ENCODE measurements at places on chromosomes 4 and X.

- DNase-seq = no peak
These were observed 99.8 kb downstream of the AFAP1 start for GRCh38 chr4:7839856-7840255.

GRCh38 chr4:73728091-73728741 is 12.2 kb upstream of the CXCL8 start:
- DNase-seq = no peak

DNA sequence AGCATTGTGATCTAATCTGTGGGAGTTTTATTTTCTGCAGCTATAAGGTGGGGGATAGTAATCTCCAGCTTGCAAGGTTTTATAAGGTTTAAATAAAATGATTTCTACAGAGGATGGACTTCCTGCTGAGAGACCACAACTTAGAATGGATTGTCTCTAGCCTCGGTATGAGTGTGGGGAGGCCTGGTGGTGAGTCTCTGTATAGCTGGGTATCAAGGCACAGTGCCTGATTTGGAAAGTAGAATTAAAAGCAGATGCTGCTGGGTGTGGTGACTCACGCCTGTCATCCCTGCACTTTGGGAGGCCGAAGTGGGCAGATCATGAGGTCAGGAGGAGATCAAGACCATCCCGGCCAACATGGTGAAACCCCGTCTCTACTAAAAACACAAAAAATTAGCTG is 162.0 kb upstream of the GATB start:
- DNase-seq = no peak

GRCh38 chr4:73067971-73068394 is 1.5 kb downstream of the COX18 start:
- DNase-seq = peak; percentile 66

DNA sequence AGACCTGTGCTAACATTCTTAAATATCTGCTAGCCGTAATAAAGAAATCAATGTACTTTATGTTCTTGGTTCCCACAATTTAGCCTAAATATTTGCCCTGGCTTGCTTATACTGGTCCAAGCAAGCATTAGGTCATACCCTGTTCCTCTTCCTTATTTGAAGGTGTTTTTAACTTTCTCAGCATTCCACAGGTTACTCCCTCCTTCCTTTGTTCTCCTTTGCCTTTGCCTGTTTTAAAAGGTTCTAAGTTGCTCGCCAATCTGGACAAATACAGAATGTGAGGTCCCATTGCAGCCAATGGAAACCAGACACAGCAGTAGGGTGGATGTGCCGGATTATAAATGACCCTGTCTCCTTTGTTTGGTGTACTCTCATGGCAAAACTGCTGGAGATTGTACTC is 436.8 kb upstream of the PCDH7 start:
- no peak for DNase-seq

DNA sequence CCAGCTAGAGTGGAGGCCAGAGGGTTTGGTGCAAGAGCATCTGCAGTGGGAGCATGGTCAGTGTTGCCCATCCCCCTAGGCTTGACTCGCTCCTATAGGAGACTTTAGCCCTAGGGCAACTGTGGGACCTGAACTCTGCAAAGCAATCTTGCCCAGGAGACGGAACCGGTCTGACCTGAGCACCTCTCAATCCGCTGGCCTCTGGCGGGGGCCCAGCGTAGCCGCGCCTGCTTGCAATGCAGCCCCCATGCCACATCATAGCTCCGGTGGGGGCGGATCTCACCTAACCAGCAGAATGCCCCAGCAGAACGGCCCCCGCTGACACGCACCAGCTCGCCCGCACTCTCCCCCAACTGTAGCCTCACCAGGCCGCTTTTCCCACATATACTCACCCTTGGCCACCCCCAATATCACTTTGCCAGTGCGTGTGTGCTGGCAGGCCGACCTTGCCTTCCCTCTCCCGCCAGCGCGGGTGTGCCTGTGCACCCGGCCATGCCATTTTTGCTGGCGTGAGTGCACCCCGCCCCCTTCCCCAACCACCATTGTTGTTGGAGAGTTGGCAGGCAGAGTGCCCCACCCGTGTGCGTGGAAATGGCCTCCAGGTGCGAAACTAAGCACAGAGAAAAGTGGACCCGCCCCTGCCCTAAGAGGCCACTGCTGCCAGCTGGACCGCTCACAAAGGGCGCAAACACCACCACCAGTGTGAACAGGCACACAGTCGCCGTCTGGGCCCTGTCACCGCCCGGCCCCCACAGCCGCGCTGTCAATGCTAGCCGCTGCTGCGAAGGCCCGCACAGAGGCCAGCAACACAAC is 5.8 kb downstream of the BEX4 start:
- no peak for DNase-seq

DNA sequence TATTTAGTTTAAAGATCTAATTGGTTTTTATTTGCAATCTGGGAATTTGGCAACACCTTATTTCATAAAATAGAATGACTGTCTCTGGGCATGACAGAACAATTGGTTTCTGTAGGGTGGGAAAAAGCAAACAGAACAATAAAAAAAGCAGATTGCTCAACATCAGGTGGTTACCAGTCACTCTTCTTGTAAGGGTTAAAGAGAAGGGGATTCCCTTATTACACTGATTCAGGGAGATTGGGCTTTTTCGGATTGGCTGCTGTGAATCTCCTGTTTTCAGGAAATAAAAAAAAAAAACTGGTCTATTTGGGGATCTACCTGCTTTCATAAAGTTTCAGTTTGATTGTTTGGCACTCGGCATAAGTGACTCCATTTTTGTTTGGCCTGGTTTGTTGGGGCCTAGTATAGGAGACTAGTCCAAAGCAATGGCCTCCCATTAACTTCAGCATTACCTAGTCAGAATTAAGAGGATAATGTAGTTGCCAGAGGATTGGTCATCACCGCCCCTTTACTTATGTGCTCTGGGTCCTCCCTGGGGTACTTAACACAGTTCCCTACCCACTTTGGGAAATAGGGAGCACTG is 380.5 kb downstream of the IDS start:
- DNase-seq = no peak

DNA sequence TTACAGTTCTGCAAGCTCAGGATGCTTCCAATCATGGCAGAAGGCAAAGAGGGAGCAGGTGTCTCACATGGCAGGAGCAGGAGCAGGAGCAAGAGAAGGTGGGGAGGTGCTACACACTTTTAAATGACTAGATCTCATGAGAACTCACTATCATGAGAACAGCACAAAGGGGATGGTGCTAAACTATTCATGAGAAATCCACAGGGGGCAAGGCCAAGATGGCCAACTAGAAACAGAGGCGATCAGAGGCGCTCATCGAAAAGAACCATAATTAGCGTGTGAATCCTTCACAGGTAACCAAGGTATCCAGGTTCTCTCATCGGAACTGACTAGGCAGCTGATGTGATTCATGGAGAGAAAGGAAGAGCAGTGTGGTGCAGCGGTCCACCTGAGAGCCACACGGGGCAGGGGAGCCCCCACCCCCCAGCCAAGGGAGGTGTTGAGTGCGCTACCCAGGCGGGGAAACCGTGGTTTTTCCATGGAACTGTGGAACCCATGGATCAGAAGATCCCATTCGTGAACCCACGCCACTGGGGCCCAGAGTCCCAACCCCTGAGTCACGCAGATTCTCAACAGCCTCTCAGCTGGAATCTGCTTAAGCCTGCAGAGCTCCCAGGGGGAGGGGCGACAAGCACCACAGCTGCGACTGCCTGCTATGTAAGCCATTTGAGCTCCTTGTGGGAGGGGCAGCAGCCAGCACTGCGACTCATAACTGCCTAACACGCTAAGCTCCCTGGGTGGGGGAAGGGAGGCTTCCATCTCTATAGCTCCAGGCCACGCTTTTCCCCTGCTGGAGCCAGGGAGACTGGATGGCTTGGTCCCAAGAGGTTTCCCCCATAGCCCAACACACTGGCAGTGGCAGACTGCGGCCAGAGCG is 46.7 kb downstream of the FGF16 start:
- DNase-seq = no peak

- no peak for DNase-seq
These were observed 104.4 kb downstream of the SLC2A9 start for GRCh38 chr4:9916937-9917336.

DNA sequence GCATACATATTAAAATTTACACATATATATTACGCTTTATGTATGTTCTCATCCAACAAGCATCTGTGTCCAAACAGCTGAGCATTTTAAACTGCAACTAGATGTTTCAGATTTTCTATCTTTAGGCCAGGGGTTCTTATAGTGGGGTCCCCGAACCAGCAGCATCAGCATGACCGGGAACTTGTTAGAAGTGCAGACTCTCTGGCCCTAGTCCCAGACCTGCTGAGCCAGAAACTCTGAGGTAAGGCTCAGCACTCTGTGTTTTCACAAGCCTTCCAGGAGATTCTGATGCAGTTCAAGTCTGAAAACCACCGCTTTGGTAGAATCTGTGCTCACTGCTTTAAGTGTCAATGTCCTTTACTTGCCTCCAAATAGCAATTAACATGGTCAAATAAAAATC is 266.2 kb upstream of the CASK start:
- no peak for DNase-seq

DNA sequence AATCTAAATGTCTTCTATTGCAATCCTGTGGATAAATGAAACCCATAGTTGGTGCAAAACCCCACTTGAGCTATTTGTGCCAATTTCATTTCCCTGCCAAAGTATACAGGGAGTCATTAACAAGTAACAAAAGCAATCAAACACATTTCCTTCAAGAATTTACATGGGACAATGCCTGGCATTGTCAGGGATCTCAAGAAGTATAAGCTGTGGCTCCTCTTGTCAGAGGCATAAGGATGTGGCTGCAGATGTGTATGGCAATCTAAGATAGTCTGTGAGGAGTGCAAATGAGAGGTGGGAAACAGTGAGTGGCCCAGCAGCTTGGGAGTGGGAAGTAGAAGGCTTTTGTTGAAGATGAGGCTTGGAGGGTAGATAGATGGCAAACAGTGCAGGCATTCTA is 58.0 kb upstream of the SCML1 start:
- no peak for DNase-seq

DNA sequence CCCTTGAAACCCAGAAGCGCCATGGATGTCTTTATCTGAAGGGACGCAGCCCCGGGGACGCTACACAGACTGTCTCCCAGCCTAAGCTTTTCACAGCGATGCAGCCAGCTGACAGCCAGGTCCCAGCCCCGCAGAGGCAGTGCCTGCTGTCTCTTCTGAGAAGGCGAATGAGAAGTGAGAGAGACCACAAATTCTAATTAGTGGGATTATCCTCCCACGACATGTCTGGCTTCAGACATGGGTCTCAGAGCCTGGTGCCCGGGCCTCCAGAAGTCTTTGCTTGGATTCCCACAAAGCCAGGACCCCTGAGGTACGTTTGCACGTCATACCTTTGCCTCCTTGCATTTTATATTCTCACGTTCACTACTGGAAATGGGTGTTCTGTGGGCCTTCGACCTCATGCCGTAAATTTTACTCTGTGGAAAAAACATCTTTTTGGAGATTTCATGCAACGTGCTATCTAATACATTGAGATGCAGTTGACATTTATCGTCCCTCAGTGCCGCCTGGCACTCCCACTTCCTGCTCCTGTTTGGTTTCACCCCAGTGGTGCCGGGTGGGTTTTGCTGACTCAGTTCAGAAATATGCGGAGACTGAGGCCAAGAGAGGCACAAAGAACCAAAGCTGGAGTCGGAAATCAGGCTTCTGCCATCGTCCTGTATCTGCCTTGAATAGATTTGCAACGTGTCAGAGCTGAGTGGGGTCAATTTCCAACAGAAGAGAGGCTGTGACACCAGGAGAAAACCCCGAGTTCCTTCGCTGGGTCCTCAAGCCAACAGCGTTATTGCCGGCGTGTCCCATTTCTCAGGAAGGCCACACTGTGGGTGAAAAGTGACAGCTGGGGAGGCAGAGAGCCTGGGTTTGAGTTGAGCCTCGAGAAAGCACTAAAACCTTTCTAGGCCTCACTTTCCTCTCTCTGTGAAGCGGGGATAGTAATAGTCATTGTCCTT is 114.4 kb downstream of the STK32B start:
- DNase-seq = peak; percentile 40

GRCh38 chr4:158255727-158256324 is 45.5 kb downstream of the TMEM144 start:
- no peak for DNase-seq

- no peak for DNase-seq
These were observed 581.8 kb downstream of the NLGN4X start for GRCh38 chrX:5646818-5647217.

DNA sequence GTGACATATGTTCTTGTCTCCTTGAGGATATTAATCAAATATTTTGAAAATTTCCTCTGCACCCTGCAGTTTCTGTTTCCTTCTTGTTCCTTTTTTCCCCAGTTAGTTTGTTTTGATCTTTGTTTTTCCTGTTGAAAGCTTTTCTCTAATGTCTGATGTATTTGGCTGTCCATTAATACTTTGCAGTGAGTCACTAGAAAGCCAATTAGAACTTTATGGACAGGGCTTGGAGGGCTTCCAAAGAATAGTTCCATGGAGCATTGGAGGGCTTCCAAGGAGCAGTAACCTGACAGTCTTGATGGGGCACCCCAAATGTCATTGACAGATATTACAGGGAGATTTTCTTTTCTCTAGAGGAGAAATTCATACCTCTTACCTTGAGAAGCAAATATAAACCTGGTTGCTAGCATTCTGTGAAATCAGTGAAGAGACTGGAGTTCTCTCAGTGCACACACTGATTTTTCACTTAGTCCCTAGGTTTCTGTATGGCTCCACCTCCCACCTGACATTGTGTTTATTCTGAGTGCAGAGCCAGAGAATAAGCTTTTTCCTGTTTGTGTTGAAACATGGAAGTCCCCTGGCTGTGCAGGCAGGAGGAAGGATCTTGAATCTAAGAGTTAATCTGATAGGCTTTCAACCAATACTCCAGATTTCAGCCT is 26.5 kb downstream of the SPARCL1 start:
- no peak for DNase-seq

DNA sequence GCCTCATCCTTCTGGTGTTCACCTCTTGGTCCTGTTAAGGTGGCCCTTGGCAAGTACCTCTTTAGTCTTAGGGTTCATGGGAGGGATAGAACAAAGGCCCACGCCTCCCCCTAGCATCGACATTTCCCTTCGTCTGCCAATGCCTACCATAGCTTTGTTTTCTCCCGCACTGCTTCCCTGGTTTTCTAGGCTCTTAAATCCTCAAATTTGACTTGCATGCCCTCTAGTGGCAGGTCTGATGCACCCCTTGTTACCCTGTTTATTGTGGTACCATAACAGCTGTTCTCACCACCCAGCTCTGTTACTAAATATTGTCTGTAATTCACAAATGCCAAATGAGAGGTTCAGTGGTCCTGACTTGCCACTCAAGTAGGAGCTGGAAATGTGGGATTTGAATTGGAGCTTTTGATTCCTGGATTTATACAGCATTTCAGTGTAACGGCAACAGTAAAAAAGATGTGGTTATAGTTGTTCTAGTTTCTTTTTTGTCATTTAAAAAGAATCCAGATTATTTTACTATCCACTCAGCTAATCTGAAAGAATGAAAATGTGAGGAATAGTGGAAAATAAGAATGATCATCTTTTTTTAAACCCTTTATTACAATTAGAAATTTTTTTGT is 100.1 kb downstream of the REPS2 start:
- DNase-seq = peak; percentile 75

GRCh38 chrX:25941559-25942250 is 196.4 kb upstream of the MAGEB18 start:
- DNase-seq = no peak

DNA sequence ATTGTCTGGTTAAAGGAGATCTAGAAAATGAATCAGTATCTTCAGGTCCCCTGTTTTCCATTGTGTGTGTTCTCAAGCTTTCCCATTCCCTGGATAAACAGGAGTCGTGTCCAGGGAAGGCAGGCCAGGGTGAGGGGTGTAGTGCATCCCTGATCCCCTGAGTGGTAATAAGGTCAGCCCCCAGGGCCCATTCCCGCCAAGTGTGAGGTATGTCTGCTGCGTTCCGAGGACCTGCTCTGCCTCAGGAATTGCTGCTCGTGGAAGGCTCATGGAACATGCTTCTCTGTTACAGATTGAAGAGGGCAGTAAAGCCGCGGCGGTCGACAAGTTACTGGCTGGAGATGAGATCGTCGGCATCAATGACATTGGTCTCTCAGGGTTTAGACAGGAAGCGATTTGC is 87.1 kb downstream of the SHROOM2 start:
- DNase-seq = no peak

Data from activated CD4-positive, alpha-beta T cell treated with anti-CD3 and anti-CD28 coated beads, Interleukin-2, amount 10 ng/mL, durations not matched to agents 24 days and 14 days (primary cell).